ENCODE measurements at places on chromosomes 13 and 19.

- DNase-seq, result no peak
Measured at GRCh38 chr19:19745496-19746285, 12.8 kb upstream of the ZNF14 start.

GRCh38 chr19:40594255-40594654 lies 6.9 kb upstream of the LTBP4 start:
- DNase-seq, result no peak

DNA sequence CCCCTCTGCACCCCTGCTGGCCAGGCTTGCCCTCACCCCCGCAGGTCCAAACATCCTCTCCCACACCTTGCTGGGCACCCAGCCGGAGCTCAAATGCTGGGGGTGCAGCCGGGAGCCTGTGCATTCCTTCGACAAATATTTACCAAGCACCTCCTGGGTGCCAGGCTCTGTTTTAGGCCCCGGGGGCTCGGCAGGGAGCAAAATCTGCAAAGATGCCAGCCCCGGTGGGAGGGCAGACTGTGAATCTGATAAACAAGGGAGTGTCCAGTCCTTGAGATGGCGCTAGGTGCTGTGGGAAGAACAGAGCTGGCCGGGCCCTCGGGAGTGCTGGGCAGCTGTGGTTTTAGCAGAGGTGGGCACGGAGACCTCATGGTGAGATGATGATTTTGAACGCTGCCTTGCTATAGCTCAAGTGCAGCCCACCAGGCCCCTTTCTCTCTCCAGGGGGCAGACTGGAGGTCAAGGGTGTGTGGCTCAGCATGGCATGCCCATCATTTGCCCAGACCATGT lies 10.6 kb downstream of the NFIX start:
- no peak for DNase-seq

DNA sequence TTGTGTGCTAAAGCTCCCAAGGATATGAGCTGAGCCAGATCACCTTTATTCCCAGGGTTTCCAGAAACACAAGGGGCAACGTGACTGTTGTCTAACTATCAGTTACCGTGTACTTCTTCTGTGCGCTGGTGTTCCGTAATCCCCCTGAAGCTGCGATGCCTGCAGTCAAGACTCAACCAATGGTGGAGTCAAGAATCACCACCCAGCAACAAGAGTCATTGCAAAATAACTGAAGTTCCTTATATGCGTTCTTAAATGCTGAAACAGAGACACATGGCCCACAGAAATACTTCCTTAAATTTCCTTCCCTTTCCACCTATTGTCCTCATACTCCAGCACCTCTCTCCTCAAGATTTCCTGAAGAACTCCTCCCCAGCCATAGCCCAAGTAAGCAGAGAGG lies 200.2 kb downstream of the KATNAL1 start:
- no peak for DNase-seq

DNA sequence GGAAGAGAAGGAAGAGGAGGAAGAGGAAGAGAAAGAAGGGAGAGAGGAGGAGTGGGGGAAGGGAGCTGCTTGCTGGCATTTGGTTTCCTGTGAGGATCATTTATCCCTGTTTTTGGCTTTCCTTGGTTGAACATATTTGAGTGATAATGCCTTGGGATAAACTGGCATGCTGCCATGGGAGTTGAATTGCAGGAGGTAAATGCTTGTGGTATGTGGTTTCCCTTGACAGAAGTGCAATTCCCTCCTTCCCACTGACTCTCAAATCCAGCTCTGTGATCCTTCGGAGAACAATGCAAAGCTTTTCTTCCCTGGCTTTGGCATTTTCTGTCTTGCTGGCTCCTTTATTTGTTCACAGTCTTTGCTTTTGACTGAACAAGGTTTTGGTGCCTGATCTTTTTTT lies 27.2 kb upstream of the CBY2 start:
- peak; percentile 87 for DNase-seq

DNA sequence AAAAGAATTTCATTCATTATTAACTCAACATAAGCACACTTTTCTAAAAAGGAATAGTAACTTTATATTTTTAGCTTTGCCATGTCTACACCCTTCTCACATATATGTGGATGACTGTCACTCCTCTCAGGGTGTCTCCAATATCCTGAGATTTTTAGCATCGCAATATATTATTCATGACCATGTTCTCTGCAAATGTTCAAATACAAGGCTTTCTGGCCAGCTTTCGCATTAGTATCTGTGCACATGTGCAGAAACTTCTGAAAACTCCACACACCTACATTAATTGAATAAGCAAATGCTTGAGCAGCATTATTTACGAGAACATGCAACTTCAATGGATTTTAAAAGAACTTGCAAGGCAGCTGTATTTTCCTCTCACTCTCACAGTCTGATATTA lies 334.8 kb downstream of the PCDH9 start:
- no peak for DNase-seq

DNA sequence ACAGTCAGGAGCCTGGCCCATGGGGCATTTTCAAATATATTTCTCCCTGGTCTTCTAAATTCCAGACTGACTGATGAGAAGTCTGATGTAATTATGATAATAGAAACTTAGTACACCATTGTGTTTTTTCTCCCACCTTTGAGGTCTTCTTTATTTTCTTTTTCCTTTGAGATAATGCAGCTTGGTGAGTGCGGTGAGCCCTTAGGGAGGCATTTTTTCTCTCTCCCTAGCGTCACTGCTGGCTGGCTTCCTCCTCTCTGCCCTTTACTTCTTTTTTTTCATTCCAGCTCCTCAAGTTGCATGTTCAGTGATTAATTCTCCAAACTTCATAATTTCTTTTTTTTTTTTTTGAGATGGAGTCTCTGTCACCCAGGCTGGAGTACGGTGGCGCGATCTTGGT lies 12.8 kb upstream of the CDC42EP5 start:
- DNase-seq, result no peak

GRCh38 chr19:49499030-49499670 lies 2.9 kb downstream of the RPS11 start:
- no peak for DNase-seq

- no peak for DNase-seq
Measured at GRCh38 chr19:37718304-37718703, 1.3 kb downstream of the ZNF607 start.

GRCh38 chr19:13598098-13598497 lies 91.8 kb upstream of the CACNA1A start:
- no peak for DNase-seq
